Omental fat pad (tissue), 4 donors: ENCODE measurements at places on chromosomes 11 and 22.

DNA sequence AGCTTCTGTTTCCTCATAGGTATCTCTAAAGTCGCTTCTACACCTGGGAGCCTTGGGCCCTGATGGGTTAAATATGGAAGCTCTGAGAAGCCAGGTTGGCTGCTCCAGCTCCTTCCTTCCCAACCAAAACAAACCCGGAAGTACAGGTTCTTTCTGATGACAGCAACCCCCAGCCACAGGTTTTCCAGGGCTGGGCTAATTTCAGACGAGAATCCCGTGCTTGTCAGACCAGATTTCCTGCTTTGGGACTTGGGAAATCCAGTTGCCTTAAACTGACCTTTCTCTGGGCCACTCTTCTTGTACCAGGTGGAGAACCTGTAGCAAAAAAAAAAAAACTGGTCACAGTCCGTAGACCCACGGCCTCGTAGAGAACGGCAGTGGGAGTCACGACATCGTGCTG, 51.9 kb downstream of the RBX1 start:
- DNase-seq: no peak

GRCh38 chr11:760236-760635, 13.0 kb downstream of the TALDO1 start:
- no peak for DNase-seq

DNA sequence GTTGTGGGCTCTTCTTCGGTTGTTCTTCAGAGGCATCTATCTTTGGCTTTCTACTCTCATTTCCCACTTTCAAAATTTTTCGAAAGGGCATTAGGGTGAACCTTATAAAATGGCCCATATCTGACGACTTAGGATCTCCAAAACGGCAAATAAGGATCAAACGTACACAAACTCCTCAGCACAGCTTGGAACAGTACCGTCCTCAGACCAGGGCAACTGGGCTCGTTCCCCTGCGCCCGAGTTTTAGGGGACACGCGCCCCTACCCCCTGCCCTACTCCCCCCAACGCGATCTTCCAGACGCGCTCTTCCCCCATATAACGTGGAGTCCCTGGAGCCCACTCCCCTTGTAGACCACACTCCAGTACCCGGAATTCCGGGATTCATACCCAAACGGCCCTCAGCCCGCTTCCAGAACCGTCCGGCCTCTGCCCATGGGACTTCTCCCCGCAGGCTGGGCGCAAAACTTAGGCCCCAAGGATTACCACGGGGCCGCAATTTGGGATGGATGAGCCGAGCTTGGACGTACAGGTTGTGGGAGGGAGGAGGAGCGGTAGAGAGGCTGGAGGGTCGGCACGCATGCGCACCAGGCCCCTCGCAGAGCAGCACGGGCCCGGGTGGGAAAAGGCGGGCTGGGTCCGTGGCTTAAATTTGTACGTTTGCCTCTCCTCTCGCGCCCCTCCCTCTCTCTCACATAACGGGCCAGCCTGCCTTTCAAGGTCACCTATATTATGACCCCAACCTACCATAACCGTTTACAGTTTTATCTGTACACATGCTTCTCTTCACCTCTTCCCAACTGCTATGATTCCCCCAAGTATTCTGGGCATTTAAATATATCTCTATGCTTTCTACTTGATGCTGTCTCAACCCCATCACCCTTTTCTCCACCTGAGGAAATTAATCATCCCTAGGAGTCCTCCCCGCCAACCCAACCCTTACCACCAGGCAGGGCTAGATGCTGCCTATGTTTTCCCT, 3.4 kb downstream of the CCDC89 start:
- DNase-seq: peak; percentile 24

GRCh38 chr11:118076754-118077281, at the start of gene TMPRSS4:
Gene TMPRSS4, plus strand, starts transcription at chr11:118077078. Its CDS starts 225 bp downstream, at chr11:118077303.
- DNase-seq: no peak

DNA sequence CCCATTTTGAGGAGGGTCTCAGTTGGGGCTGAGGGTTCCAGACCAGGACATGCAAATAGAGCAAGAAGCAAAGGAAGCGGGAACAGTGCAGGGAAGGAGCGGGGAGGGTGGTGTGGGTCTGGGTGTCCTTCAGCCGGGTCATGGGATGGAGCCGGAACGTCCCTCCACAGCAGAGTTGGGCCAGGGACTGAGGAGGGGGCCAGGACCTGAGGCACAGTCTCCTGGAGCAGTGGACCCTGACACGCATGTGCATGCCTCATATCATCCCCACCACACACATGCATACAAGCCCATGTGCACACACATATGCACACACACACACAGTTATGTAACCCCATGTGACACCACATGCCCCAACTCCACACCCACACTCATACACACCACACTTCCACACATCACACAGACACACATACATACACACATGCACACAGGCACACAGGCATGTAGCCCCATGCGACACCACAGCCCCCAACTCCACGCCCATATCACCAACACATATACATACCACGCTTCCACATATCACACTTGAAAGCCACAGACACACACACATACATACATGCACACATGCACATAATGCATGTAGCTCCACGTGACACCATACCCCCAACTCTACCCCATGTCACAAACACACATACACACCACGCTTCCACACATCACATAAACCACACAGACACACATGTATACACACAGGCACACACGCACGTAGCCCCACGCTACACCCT, 1026.6 kb downstream of the BRD1 start:
- no peak for DNase-seq

DNA sequence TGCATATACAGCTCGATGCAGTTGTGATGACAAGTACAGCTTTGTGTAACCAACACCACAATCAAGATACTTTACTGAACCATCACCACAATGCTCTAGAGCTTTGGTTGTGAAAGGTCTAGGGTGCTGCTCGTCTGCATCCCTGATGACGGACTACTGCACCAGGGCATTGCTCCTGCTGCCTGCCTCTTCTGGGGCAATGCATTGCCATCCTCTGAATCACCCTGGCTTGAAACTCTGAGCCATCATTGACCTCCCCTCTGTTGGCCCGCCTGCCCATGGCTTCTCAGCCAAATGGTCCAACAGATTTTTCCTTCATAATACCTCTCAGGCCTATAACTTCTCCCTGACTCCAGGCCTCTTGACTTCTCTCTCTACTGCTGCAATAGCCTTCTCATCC, 77.4 kb upstream of the CSNK2A3 start:
- DNase-seq: no peak

DNA sequence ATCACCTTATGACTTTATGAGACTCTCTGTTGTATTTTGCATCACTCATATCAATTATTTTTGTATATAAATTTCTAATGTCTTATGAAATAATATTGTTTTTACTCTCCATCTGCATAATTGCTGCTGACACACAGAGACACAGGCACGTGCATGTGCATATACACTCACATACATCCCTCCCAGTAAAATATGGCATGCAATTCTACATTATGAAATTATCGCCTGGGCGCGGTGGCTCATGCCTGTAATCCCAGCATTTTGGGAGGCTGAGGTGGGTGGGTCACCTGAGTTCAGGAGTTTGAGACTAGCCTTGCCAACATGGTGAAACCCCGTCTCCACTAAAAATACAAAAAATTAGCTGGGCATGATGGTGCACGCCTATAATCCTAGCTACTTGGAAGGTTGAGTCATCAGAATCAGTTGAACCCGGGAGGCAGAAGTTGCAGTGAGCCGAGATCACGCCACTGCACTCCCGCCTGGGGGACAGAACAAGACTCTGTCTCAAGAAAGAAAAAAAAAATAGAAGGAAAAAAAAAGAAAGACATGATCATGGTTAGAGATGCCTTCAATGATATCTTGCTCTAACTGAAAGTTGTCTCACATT, 96.7 kb upstream of the LUZP2 start:
- DNase-seq: no peak

- no peak for DNase-seq
Observed at GRCh38 chr11:71212871-71213559, 39.4 kb downstream of the SHANK2 start.

DNA sequence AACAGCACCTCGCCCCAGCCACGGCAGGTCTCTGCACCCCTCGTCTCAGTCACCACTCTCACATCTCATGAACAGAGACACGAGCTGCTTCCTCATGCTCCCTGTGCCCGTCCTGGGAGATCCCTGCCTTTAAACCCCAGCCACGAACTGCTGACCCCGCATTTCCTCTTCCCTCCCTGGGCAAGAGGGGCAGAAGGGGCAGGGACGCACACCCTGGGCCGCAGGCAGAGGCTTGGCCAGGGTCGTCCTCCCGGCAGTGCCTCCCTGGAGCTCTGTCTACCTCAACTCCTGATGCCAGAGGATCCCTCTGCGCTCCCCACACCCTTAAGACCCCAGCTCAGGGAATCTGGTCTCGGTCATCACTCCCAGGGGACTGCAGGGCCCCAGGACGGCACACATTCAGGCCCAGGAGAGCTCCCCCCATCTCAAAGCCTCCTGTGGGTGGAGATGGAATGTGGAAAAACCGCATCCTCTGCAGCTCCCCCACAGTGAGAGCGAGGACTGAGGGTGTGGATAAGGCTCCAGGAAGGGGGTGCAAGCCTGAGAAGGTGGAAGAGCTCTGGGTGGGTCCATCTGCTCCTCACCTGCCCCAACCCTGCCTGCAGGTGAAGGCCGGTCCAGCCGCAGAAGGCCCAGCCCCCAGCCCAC, 1.2 kb downstream of the BID start:
- DNase-seq: no peak

- no peak for DNase-seq
Observed at GRCh38 chr11:82731691-82732277, 1.9 kb downstream of the FAM181B start.

GRCh38 chr22:44797181-44797725, 44.9 kb downstream of the ARHGAP8 start:
- no peak for DNase-seq

DNA sequence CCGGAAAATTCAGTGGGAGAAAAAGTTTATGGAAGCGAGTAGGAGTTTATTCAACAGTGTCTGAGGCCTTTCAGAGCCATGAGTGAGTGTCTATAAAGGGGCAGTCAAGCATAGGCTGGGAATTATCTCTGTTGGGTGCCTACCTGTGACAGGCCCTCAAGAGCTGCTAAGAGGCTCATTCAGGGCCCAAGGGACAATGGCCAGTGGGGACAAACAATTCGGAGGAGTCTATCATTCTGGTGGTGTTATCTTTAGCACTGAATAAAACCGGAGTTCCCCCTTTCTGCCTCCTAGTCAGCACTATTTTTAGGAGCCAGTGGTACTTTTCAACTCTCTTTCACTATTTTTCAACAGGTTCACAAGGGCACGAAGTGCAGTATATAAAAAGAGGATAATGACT, 89.5 kb upstream of the HTATIP2 start:
- DNase-seq: no peak

- no peak for DNase-seq
Observed at GRCh38 chr11:115430345-115430744, 73.9 kb downstream of the CADM1 start.

DNA sequence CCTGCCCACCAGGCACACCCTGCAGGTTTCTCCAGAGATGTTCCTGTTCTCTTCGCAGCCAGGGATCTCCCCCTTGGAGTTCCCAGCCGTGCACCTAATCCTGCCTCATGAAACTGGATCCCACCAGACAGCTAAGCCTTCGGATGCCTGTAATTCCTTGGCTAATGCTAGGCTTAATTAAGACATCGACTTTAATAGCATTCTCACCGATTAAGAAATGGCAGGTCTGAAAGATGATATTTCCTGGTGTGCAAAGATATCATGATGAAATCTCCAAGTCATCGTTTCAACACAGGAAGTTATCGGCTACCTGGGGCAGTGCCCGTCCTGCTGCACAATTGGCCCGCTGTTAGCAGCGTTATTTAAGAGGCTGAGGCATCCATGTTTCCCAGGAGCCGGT, 41.5 kb upstream of the CCND1 start:
- no peak for DNase-seq

DNA sequence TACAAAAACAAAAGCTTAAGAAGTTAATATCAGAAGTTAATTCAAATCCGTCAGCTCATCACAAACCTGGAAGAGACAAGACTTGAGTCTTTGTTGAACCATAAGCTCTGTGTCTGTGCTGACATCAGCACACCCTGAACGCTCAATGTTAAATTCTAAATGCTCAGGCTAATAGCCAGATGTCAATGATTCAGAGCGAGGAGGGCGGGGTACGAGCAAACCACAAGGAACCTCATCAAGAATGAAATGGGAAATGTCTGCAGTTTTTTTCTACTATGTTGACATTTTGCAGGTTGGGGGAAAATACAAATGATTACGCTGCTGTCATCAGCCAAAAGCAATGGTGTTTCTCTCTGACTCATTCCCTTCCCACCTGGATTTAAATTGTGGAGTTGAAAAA, 1057.2 kb downstream of the NTM start:
- DNase-seq: no peak

- DNase-seq: no peak
Observed at GRCh38 chr22:20813056-20813455, 39.1 kb downstream of the SERPIND1 start.

DNA sequence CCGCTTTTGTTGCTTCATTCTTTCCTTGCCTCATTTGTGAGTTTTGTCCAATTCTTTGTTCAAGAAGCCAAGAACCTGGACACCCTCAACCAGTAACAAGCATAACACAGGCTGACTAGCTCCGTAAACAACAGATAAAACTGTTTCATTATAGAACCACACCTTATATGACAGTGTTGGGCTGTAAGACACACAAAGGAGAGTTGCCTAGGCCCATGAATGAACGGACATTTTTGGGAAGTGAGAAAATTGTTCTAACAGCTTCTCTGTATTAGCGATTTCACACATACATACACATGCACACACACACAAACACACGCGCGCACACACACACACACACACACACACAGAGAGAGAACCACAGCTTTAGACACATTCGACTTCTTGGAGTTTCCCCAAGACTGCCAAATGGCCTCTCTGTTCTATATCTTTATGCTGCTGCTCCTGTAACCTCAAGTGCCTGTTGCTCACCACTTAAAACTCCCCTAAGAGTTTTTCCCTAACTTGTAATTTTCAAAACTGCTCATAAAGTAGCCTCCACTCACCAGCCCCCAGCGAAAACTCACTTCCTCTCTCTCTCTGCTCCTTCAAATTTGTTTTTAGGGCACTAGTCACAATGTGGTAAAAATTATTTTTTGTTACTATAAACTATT, 35.9 kb downstream of the CTSC start:
- DNase-seq: no peak

DNA sequence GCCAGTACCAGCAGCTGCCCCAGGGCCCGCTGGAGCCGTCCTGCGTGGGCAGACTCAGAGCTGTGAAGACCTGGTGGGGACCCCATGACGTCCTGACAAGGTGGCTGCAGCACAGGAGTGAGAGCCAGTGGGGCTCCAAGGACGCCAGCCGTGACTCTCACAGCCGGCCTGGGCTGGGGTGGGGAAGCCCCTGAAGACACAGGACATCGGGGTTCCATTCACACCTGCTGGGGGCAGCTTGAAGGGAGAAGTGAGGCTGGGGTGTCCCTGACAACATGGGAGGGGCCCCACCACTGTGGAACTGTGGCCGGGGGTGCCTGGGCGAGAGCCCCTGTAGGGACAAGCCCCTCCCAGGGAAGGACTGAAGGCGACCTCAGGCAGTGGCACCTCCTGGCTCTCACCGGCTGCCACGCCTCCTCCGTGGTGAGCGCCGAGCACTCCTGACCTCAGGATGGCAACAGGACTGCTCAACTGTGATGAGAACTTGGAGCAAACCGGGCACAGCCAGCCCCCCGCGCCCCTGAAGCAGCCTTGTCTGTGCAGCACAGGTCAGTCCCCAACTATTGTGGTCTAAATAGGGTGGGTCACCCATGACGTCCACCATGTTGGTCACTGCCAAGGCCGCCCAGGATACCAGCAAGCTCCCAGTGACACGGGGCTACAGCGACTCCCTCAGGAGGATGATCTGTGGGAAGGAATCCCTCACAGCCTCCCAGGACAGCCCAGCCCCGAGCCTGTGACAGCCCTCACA, 22.7 kb upstream of the IL17REL start:
- no peak for DNase-seq

- DNase-seq: no peak
Observed at GRCh38 chr11:114610984-114611944, 15.7 kb upstream of the NXPE4 start.

- no peak for DNase-seq
Observed at GRCh38 chr22:46406349-46406748, 70.8 kb downstream of the TRMU start.
